ENCODE measurements at places on chromosomes 1 and 21.

DNA sequence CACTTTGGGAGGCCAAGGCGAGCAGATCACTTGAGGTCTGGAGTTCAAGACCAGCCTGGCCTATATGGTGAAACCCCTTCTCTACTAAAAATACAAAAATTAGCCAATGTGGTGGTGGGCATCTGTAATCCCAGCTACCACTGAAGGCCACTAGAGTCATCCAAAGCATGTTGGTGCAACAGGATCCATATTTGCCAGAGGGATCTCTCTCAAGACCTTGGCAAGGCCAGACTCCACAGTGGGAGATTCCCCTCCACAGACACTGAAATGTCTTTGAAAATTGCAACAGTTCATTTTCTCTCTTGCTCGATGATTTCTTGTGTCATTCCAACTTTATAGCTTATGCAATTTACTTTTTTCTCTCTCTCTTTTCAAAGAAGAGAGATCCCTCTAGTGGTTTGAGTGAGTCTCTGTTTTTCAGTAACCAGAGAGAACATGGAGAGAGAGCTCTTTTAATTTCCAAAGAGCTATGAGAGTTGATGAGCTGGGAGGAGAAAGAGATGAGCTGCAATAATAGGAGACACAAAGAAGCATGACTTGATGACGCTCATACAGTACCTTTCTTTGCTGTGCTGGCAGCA, 176.8 kb upstream of the USP25 start:
- no peak for DNase-seq

GRCh38 chr1:1225238-1225845, 6.5 kb downstream of the SDF4 start:
- no peak for DNase-seq

DNA sequence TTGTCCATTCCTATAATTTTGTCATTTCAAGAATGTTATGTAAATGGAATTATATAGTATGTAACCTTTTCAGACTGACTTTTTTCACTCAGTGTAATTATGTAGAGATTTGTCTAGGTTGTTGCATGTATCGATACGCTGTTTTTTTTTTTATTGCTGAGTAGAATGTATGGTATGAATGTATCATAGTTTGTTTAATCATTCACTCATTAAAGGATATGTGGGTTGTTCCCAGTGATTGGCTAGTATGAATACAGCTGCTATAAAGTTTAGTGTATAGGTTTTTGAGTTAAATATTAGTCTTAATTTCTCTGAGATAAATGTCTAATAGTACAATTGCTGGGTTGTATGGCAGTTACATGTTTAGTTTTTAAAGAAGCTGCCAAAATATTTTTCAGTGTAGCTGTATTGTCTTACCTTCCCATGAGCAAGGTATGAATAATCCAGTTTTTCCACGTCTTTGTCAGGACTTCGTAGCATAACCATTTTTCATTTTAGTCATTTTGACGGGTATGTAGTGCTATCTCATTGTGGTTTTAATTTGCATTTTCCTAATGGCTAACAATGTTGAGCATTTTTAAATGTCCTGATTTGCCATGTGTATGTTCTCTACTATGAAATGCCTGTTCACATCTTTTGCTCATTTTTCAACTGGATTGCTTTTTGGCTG, 22.4 kb downstream of the CASQ2 start:
- no peak for DNase-seq

GRCh38 chr1:9890224-9890731, 19.8 kb downstream of the CTNNBIP1 start:
- DNase-seq, result no peak

- DNase-seq, result peak; percentile 25
Measured at GRCh38 chr1:234722904-234723720, 113.1 kb upstream of the IRF2BP2 start.

DNA sequence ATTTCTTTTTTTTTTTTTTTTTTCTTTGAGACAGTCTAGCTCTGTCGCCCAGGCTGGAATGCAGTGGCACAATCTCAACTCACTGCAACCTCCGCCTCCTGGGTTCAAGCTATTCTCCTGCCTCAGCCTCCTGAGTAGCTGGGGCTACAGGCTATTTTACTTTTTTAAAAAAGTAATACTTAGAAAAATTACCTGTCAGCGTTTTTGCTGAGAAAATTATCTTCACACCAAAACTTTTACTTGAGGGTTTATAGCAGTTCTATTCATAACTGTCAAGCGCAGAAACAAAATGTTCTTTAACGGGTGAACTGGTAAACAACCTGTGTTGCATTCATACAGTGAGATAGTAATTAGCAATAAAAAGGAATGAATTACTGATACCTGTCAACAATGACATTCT, 1.5 kb upstream of the SLC25A24 start:
- DNase-seq, result no peak

DNA sequence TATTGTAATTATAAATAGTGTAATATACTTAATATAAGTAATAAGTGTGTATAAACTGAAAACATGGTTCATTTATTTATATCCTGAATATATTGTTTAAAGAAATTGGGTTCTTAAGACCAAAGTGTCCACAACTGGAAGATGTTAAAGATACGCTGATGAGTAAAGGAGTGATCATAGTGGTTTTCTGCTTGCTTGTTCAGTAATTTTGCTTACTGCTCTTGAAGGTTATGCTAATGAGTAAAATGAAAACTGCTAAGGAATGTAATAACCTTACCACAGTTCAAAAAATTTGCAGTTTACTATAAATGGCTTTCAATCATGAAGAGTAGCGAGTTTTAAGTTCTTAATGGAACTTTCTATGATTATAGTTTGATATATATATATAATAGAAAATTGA, 22.0 kb downstream of the DONSON start:
- no peak for DNase-seq

DNA sequence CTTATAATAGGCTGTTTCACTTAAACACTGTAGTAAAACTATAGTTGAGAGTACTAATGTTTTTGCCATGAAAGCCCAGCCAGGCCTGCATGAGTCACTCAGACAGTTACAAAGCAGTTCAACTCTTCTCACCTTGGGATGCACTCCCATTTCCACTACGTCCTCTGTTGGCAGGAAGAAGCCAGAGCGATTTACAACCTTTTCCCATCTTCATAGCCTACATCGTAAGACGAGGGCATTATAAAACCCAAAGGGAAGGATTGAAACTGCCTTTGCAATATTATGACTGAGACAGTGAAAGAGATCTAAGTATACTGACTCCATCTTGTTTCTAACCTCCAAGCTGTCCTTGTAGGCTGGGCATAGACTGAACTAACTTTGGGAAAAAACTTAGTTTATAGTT, 71.8 kb upstream of the CSF1 start:
- DNase-seq, result no peak

DNA sequence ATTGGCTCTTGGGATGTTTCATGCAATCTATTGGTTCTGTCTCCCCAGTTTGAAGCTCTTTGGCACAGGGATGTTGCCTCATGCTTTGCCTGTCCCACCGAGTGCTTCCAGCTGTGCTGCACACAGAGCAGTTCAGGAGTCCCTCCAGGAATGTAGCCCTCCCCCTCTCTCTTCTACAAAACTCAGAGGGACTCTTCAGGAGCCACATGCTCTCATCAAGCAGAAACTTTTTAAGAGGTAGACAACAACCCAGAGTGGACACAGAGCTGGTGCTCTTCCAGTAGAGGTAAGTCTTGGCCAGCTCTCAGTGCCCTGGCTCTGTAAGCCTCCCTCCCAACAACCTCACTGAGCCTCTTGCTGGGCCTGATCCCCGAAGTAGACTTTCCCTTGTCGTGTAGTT, 11.6 kb upstream of the ZNF697 start:
- DNase-seq, result no peak

GRCh38 chr1:32150847-32151246, 28.6 kb upstream of the TXLNA start:
- DNase-seq, result no peak

- DNase-seq, result no peak
Measured at GRCh38 chr1:21366288-21366687, 73.6 kb upstream of the NBPF3 start.

DNA sequence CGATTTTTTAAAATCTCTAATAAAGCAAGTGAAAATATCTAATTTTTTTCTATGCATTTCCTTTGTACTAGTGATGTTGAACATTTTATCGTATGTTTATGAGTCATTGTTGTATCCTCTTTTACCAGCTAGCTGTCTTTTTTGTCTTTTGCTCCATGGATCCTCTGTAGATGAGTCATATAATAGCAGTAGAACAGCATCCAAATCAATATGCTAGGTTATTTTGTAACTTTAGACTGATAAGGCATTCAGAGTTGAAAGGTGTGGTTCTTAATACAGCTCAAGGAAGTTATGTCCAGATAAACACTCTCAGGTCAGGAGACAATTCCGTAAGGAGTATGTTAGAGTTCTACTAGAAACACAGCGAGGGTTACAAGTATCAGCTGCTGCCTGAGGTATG, 31.9 kb downstream of the MAP10 start:
- DNase-seq, result no peak

GRCh38 chr1:24420547-24420946, 4.9 kb downstream of the NIPAL3 start:
- no peak for DNase-seq

GRCh38 chr21:41451753-41452676, 26.0 kb downstream of the MX1 start:
- no peak for DNase-seq

DNA sequence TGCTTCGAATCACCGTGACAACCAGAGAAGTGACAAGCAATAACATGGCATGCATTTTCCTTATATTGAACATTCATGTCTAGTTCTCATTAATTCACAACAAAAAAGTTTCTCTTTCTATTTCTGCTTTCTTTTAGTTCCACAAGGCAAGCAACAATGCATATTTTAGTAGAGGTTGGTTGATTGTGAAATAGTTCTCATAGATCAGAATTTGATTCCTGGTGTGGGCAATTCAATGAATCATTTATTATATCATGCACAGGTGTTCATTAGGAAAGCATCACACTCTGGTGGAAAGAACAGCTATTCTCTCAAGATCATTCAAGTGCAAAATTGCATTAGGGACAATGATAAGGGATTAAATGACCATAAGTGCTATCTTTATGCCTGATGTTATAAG, 980.9 kb downstream of the BRINP3 start:
- DNase-seq, result no peak

GRCh38 chr1:149917571-149918144, at the start of gene SV2A:
TSS of gene SV2A (minus strand) at chr1:149917844. CDS start at chr1:149913840, 4,004 bp downstream.
- DNase-seq, result peak; percentile 50

DNA sequence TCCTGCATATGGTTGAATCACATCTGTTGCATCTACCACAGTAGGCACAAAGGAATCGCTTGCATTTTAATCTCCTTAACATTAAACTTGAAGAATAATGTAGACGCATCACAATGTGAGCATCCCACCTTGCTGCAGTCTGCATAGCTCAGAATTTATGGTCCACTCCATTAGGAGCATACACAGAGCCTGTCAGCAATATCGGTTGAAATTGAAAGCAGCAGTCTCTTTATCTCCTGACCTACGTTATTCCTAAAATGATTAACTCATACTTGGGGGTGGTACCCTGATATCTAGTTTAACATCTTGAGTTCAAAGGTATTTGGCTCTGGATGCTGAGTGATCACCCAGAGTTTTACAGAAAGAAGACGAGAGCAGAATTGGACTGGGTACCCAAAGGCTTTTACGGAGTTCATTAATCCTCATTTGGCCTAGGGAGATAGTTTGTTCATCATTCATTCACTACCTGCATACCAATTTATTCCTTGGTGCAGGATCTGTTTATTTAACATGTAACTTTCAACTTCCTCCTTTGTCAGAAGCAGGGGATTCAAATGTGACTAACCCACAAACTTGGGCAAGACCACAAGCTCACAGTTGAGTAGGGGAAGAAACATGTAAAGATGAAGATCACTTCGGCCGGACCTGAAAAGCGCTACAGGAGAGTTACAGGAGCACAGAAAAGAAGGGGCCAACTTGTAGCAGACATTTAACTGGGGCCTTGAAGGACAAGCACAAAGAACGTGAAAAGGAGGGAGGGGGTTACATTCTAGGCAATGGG, 187.9 kb downstream of the DAB1 start:
- no peak for DNase-seq

DNA sequence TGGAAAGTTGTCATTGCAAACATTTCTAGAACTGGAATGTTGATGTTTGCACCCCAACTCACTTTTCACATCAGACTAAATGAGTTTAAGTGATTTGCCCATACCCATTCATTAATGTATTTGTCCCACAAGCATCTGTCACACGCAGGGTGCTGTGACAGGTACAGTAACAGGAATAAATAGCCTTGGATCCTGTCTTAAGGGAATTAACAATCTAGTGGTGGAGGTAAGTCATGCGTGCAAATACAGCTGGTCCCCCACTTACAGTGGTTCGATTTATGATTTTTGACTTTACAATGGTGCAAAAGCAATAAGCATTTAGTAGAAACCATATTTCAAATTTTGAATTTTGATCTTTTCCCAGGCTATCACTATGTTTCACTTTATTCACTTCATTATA, 17.5 kb upstream of the PRDM2 start:
- no peak for DNase-seq
